NCI-H2081 treated with DMSO at 0.1 percent for 48 hours (cell line): ENCODE measurements at places on chromosomes 7 and 10.

DNA sequence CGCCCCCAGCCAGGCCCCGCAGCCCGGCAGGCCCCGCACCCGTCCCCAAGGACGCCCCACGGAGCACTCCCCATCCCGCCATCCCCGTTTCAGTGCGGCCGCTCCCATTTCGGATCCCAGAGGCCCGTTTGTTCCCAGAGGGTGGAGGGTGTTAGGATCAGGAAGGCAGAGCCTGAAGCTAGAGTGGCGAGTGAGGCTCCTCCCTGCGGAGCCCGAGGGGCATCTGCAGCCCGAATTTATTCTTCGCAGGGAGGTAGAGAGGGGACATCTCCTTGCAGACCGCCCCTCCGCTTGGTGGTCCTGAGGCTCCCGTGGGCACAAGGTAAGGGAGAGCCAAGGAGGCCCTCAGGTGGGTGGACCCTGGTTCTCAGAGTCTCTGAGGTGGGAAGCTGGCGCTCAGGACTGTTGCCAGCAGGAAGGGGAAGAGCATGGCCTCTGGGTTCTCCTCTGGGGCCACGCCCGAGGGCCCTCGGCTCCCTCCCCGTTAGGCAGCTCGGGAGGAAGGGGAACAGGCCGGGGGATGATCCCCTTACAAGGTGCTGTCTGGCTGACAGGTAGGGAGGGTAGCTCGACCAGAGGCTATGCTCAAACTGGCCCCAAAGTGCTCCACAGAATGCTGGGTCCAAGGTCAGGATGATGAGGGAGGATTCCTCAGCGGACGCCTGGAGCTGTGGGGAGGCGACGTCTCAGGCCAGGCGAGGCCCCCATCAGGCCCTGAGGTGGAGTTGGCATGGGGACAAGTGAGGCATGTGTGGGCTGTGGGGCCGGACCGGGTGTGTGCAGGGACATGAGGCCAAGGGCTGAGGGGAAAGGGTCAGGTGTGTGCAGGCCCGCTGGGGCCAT lies 17.4 kb downstream of the POLL start:
- no peak for DNase-seq

DNA sequence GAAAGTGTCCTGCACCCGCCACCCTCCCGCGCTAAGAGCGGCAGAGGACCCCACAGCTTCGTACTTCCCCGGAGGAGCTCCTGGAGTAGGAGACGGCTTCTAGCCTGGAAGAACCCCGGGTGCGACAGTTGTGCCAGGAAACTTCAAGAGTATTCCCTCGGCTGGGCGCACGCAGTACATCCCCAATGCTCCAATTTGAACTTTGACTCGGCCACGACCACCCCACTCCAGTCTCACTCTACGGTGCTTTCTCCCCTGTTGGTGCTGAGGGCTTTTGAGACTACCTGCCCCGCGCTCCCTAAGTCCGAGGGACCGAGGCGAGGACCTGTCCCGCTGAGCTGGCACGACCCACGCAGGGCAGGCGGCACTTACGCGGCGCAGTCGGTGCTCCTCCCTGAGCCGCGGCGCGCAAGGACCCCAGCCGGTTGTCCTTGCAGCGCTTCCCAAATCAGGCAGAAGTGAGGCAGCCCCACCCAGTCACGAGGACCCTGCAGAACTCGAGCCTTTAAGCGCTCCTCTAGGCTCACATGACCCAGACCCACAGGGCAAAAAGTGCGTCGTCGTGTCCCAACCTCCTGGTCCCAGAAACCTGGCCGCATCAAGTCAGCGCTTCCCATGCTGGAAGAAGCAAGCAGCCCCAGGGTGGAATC lies at the start of gene CPVL:
Gene CPVL (minus strand): TSS at position 481 of the 650 bp plus-strand sequence. CDS start 25,476 bp downstream, outside the sequence.
- DNase-seq, result no peak

DNA sequence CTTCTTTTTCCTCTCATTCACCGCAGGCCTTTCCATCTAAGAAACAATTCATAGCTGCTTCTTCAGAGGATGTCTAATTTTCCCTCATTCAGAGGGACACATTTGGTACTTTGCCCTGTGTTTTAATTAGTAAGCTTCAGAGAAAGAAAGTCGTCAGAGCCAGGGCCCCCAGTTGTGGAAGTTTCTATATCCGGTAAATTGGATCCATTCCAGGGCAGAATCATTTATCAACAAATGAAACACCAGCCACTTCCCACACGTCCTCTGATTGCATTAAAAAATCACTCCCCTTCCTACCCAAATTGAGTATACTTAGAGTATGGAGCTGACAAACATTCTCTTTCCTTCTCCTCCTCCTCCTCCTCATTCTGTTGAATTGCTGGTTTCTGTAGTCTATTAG lies 205.8 kb upstream of the HDAC9 start:
- DNase-seq, result no peak

GRCh38 chr10:51186361-51186760 lies 112.1 kb downstream of the PRKG1 start:
- DNase-seq, result no peak

GRCh38 chr7:158244873-158245723 lies 342.5 kb downstream of the PTPRN2 start:
- DNase-seq, result no peak

DNA sequence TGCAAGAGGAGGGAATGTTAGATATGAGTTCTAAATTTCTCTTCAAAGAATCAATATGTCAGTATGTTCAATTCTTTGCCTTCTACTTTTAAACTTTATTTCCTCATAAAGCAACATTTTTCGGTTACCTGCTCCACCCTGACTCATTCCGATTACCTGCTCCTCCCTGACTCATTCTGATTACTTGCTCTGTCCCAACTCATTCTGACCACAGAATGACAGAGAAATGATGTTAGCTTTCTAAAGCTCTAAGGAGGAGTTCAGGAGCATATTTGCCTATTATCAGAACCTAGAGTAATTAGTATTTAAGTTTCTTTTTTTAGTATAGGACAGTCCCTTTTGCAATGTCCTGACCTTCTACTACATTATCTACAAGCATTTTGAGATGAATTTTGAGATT lies 24.5 kb upstream of the PPP1R9A start:
- no peak for DNase-seq

- no peak for DNase-seq
These were observed 106.1 kb downstream of the MAD1L1 start for GRCh38 chr7:2126621-2127020.

DNA sequence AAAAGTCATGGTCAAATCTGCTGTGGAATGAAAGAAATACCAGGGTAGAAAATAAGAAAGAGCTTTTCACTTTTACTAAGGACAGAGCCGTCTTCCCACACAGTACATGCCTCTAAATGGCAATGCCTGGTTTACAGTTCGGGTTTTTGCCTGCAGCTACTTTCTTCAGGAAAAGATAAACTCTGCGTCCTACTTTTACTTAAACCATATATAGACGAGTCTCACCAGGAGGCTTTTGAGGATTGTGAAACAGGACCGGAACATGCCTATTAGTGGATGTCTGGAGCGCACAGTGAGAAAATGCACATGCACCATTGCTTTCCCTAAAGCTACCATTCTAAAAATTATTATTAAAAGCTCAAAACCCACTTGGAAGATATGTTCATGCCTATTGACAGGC lies 70.5 kb downstream of the KLF6 start:
- no peak for DNase-seq

DNA sequence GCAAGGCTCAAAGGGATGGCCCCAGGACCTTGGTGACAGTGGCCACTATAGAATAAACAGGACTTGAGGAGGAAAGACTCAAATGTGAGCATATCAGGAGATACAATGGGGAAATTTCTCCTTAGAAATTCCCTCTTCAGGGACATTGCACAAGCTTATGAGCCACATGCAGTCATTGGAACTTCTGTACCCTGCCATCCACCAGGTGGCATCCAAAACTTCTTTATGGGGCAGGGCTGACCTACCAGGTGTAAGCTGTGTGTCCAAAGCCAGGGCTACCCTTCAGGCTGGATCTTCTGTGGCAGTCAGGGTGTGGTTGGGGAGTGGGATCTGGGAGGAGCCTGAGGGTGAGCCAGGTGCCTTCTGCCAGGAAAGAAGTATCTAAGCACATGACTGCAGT lies 36.6 kb upstream of the LRRC18 start:
- DNase-seq, result no peak

GRCh38 chr7:142482891-142483658 lies 225.2 kb upstream of the PRSS58 start:
- DNase-seq, result no peak

DNA sequence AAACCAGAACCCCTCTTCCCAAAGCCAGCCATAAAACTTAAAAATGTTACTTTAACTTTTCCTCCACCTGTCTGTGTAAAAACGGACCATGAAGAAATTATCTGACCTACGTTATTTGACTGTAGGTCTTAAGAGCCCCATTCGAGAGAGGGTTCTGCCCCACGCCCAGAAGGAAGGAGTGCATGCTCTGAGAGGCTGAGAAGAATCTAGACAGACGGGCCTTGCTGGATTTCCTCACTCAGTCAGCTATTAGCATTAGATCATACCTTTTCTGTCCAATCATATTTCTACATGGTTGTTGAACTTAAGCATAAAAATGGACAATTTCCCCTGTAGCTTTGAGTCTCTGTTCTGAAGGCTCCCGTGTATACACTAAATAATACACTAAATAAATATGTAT lies 38.1 kb upstream of the WDR11 start:
- DNase-seq, result no peak

GRCh38 chr7:22688084-22688483 lies 38.9 kb upstream of the IL6 start:
- no peak for DNase-seq

- DNase-seq, result no peak
These were observed 5.9 kb downstream of the MAP3K8 start for GRCh38 chr10:30439931-30440330.

GRCh38 chr7:1939434-1940401 lies 269.6 kb downstream of the ELFN1 start:
- DNase-seq, result no peak

DNA sequence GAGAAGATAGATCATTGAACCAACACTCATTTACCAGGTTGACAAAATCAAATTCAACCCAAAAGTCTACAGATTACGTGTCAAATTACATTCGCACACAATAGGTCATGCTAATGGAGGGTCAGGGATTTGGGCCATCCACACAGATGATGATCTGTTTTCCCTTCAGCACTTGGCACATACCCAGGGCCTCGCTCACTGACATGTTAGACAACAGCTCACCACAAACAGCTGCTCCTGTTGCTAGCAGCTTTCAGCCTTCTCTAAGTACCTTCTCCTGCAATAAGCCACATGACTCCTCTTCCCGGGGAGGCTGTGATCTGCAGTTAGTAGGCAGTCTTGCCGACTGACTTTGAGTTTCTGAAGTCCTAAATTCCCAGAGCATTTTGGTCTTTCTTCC lies 18.4 kb downstream of the NKX2-3 start:
- DNase-seq, result no peak

DNA sequence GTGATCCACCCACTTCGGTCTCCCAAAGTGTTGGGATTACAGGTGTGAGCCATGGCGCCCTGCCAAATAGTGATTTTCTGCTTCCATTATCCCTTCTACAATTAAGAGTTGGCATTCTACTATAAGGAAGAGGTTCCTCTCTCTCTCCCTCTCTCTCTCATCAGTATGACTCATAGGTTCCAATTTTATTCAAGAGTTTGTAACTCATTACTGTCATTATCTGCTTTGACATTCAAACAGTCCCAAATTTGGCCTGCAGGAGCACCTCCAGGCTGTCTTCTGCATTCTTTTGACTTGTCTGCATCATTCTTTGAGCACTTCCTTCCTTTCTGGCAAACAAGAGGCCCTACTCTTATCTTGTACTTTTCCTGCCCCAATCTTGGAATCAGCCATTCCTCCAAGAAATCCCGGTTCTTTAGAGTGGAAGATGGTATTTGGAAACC lies 33.2 kb upstream of the CALU start:
- no peak for DNase-seq

GRCh38 chr10:52268790-52269189 lies 45.3 kb upstream of the DKK1 start:
- no peak for DNase-seq

DNA sequence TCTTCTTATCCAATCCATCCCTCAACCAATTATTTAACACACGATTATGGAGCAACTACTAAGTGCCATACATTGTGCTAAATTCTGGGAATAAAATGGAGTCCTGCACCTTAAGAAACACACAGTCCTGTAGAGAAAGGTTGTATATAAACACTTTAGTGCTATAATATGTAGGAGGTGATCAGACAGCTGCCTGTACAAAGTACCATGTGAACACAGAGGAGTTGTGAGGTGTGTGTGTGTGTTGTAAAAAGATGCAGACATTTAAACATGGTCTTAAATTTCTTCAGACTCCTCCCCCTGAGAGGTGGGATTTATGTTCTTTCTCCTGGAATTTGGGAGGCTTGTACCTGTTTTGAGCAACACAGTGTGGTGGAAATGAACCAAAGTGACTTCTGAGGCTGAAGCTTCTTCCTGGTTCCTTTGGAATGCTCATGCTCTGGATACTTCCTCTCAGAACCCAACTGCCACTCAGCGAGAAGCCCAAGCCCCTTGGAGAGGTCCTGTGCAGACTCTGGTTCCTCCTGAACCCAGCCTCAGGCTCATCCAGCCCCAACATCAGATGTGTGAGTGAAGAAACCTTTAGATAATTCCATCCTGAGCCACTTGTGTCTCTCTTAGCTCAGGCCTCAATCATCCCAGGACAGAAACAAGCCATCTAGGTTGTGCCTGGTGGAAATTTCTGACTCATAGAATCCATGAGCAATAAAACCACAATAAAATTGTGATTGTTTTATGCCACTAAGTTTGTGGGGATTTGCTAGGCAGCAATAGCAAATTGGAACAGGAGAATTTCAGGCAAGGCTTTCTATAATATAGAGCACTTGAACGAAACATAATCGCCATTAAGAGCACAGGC lies 161.2 kb upstream of the FAM3C start:
- no peak for DNase-seq
